ENCODE measurements at places on chromosomes 2 and 18. TPM values are rescaled to one million over a fixed set of nuclear protein-coding genes. Genes with fewer than 3 reads are reported as not detected.
A peak's percentile ranks its signal among the peaks of the same experiment; 100 is the strongest.

Gene MAP3K19
- under 0.01 TPM for total RNA-seq

- no peak for DNase-seq
These were observed 32.8 kb upstream of the ZNF396 start for GRCh38 chr18:35409911-35410310.

DNA sequence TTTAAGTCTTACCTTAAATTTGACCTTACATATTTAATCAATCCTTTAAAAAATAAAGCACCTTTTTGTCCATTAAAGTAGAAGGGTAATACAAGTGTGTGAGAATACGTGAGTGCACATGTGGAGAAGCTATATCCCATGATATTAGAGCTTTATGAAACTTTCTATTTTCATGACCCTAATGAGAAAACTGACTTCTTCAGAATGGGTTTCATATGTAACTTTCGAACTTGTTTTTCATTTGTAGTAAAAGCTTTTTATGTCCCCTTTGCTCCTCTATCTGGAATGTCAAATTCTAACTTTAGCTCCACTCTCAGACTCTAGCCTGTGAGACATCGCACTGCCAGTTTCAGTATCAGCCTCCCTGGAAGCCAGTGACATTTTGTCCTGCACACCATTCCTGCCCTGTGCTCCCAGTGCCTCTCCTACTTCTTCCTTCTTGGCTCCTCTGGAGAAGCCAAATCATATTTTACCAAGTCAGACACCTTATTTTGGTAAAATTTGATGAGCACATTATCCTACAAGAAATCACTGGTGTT lies 42.0 kb downstream of the MAPRE2 start:
- DNase-seq, result no peak

DNA sequence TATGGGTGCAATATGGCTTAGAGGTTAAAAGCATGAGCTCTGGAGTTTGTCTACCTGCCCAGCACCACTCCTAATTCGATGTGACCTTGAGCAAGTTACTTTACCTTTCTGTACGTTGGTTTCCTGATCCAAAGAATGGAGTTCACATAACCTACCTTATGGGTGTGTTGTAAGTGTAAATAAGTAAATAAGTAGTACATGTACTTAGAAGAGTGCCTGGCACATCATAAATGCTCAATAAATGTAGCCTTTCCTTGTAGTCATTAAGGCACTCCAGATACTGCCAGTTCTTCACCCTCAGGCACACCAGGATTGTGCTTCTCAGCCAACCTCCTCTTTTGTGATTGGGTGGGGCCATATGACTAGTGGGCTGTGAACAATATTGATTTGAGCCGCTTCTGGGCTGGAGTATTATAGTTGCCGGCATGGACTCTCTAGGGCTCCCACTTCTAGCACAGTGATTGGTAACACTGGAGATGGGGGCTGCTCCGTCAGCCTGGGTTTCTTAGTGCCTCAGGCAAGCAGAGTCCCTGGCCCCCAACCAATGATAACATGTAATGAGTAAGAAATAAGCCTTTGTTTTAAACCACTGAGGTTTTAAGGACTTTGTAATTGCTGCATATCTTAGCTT lies 101.7 kb upstream of the NOSTRIN start:
- DNase-seq, result no peak

DNA sequence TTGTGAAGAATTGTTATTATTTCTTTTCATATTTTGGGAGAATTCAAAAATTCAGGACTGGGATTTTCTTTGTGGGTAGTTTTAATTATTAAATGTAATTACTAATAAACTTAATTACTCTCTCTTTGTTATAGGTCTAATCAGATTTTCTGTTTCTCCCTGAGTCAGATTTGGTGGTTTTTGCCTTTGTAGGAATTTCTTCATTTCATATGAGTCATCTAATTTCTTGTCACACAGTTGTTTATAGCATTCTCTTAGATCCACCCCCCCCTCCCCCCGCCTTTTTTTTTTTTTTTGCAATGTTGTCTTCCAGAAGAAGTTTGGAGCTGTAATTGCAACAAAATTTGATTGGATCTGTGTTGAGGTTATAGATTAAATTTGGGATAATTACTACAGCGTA lies 26.0 kb upstream of the GALR1 start:
- DNase-seq, result peak; percentile 16

Gene KCNG2
- 14.8 TPM for total RNA-seq

DNA sequence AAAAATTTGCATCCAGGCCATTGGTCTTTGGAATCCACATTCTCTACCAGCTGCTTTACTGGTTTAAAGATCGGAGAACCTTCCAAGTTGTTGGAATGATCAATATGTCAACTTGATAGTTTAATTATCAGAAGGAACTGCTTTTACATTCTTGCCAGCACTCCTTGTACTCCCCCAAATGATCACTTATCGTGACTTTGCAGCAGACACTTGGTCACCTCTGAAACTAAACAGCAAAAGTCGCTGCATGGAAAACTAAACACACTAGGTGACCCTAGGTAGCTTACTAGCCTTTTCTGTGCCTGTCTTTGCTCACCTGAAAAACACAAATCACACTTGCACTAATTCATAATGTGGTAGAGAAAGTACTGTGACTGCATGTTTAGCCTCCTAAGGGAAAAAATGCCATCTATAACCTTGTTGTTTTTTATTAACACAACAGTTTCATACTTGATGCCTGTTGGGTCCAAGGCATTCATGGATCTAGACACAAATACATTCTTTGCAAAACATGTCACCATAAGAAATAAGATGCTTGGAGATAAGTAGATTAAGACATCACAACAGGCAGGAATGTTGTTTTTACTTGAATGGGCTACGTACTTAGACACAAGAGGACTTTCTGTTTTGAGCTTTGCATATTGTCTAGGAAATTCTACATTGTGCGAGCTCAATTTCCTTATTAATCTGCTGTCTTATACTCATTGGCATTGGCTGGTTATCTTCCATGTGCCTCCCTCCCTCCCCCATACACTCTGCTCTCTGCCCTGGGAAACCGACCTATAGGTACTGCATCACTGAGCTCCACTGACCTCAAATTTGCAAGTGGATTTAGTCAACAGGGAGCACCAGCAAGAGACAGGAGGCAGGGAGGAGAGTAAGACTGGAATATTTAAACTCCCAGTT lies 219.1 kb upstream of the STK17B start:
- no peak for DNase-seq

- DNase-seq, result no peak
These were observed 5.3 kb upstream of the G6PC2 start for GRCh38 chr2:168895771-168896170.
